ENCODE measurements at places on chromosomes 12 and 14. TPM values are rescaled to one million over a fixed set of nuclear protein-coding genes. Genes with fewer than 3 reads are reported as not detected.
A peak's percentile ranks its signal among the peaks of the same experiment; 100 is the strongest.

Gene FANCM
- polyA plus RNA-seq = 12.2 TPM

DNA sequence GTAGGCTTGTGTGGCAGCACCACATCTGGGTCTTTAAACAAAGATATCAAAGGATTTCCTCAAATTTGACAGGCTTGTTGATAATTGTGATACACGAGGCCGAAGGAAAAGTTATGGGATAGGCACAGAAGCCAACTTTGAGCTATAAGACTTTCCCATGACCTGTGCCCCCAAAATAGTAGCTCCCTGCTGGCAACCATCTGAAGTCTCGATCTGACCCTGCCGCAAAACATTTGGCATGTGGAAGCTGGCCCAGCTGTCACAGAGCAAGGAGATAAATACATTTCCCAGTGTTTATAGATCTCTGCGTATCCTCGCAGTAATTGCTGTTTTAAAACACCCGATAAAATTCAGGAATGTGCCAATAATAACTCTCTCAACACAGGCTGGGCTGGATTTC lies 26.4 kb upstream of the RGS6 start:
- DNase-seq = no peak

Gene FAR2
- polyA plus RNA-seq = 38.8 TPM

DNA sequence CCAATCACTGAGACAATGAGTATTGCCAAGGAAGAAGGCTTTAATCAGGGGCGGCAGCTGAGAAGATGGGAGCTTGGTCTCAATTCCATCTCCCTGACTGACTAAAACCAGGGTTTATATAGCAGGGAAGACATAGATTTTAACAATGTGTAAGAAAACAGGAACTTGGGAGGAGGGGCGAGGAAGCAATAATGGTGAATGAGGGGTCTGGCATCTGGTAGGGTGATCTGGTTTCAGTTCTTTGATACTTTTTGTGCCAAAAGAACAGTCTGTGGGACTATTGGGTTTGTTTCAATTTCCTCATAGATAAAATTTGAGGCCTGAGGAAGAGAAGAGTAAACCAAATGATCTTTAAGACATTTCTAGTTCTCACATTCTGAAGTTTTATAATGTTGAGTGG lies 49.2 kb downstream of the FUT8 start:
- no peak for DNase-seq

GRCh38 chr12:44584625-44585024 lies 291.5 kb downstream of the NELL2 start:
- no peak for DNase-seq

- DNase-seq = no peak
Measured at GRCh38 chr12:6231359-6232268, 31.4 kb downstream of the CD9 start.

DNA sequence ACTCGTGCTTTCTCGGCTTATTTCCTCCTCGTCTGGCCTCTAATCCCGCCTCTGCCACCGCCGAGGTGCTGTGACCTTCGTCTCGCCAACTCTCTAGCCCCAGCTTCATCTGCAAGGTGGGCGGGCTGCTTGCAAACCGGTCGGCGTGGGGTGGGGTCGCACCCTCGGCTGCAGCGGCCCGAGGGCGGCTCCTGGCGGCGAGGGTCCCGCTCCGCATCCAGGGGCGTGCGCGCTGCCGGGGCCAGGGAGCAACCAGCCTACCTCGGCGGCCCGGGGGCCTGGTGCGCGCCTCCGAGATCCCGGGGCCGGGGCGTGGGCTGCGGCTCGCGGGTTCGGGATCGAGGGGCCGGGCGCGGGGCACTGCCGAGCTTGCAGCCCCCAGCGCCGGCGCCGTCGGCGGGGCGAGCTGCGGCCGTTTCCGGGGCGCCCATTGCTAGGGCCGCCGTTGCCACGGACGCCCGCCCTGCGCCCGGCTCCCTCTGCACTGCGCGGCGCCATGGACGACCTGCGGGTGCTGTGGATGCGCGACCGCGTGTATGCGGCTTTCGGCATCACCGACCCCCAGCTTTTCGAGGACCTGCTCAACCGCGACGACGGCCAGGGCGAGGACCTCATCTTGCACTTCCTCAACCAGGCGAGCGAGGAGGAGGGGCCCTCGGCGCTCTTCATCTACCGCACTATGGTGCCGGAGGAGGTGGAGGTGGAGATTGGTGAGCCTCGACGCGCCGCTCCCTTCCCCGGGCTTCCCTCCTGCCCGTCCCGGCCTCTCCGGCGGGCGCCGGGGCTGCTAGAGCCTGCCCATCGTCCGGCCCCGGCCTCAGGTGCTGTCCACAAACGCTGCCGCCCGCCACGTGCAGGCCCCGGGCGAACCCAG lies at the start of gene DNAH10:
Gene DNAH10, plus strand, starts transcription at position 461 of the 874 bp plus-strand sequence. Its CDS starts 36 bp downstream, at position 497.
- peak; percentile 42 for DNase-seq

DNA sequence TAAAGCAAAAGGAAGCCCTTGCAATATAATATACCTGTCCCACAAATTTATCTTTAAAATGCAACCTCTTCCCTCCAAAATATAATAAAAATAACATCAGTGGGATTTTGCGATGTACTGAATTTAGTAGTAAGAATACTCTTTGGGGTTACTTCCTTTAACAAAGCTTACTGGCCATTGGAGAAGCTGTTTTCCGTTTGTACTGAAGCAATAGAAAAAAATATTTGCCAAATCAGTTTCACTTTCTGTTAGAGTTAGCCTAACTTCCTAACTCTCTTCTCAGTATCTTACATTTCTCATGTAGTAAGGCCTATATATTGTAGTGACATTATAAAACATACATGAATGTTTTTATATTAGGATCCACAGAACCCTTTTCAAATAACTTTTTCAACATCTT lies 3.7 kb downstream of the MAX start:
- no peak for DNase-seq

DNA sequence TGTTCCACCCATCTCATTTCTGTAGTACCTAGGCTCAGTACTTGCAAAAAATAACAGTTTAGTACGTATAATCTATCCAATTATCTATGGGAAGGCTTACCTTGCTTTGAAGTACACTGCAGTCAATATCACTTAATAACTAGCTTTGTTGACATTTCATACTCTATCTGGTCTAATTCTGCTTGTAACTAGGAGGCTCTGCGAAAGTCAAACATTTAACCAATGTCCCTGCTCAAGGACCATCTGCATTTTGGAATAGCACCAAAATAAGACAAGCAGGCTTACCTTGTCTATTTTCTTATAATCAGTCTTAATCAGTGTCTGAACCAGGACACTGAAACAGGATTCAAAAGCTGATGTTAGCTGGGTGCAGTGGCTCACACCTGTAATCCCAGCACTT lies 39.9 kb downstream of the SLC25A47 start:
- DNase-seq = no peak

DNA sequence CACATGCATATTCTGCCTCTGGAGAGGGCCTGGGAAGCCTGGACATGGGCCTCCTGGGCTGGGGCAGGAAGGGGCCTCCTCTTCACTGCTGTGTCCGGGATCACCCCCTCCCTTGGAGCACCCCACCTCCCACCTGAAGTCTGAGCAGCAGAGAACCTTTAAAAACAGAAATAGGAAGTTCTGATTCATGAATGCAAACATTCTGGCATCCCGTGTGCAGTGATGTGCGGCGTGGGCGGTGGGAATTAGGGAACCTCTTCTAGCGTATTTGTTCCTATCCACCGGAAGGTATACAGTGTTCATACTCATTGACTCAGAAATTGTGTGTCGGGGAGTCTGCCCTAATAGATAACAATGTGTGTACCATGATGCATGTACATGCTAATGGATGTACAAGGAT lies 46.2 kb downstream of the C14orf132 start:
- DNase-seq = no peak

DNA sequence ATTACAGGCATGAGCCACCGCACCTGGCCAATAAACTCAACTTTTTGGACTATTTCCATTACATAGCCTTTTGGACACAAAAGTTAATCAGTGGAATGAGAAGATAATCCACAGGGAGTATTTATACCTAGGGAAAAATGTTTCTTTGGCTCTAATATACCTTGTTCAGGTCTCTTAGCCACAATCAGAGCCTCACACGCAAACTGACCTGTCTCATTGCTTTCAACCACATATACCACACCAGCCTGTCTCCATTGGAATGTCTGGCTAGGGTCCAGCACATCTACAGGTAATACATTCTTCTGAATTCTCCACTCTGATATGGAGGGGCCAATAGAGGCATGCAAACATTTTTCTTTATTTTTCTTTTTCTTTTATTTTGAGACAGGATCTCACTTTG lies 3.8 kb upstream of the RBMS2 start:
- DNase-seq = no peak

GRCh38 chr12:108859923-108860291 lies 2.5 kb upstream of the SSH1 start:
- DNase-seq = no peak

- DNase-seq = no peak
Measured at GRCh38 chr12:104944252-104944651, 13.8 kb downstream of the SLC41A2 start.

DNA sequence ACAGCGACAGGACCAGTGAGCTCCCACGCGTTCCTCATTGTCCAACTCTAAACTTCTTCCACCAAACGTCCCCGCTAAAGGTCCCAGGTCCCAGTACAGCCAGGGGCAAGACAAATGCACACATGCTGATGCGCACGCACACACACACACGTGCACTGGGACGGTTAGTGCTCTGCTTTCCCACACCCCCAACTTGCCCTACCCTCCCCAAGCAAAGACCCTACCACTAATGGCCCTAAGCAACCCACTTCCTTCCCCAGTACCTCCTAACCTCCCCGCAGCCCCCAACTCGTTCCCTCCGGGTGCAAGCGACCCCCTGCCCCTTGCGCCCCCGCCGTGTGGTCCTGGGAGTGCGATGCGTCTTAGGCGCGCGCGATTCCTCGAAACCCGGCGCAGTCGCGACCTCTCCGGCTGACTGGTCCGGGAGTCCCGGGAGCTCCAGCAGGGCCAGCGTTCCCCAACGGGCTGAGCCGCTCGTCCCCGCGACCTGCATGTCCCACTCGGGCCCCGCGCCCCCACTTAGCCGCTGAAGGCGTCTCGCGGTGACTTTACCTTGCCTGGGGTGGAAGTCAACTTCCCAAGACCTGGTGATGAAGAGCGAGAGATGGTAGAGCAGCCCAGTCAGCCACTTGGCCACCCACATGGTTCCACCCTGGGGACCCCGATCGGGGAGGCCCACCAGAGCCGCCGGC lies 578 bp downstream of the ADAMTS20 start:
- peak; percentile 5 for DNase-seq

Gene VWF
- polyA plus RNA-seq = 7.3 TPM

GRCh38 chr12:27937768-27938167 lies 34.8 kb downstream of the PTHLH start:
- no peak for DNase-seq

DNA sequence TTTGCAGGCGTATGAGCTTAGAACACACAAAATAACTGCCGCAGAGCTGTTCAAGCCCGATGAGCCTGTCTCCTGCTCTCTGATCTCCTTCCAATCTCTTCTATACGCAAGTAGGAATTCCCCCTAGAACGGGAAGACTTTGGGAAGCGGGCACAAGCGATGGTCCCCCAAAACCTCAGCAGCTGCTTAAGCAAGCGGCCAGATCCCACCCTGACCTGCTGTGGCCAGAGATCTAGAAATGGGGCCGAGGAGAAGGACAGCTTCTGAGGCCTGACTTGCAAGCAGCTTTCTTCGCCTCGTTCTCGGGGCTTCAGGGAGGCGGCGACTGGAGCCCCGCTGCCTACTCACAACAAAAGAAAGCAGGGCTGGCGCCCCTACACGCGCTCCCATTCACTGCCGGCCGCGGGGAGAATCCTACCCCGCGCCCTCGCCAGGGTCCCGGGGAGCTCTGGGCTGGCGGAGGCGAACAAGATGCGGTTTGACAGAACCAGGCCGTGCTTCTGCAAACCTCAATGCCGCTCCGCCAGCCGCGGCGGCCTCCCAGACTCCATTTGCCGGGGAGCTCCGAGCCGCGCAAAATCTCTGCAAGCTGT lies 922 bp downstream of the TBX5 start:
- no peak for DNase-seq

Gene DAO
- polyA plus RNA-seq = 0.92 TPM

GRCh38 chr14:85118274-85118673 lies 411.7 kb upstream of the FLRT2 start:
- no peak for DNase-seq

Gene PMEL
- polyA plus RNA-seq = 3.1 TPM

Gene MMP17
- 0.81 TPM for polyA plus RNA-seq

Gene SERPINA6
- polyA plus RNA-seq = 7.1 TPM

GRCh38 chr12:103546959-103547358 lies 40.1 kb upstream of the STAB2 start:
- no peak for DNase-seq

GRCh38 chr12:117334051-117334450 lies 27.4 kb downstream of the NOS1 start:
- no peak for DNase-seq

DNA sequence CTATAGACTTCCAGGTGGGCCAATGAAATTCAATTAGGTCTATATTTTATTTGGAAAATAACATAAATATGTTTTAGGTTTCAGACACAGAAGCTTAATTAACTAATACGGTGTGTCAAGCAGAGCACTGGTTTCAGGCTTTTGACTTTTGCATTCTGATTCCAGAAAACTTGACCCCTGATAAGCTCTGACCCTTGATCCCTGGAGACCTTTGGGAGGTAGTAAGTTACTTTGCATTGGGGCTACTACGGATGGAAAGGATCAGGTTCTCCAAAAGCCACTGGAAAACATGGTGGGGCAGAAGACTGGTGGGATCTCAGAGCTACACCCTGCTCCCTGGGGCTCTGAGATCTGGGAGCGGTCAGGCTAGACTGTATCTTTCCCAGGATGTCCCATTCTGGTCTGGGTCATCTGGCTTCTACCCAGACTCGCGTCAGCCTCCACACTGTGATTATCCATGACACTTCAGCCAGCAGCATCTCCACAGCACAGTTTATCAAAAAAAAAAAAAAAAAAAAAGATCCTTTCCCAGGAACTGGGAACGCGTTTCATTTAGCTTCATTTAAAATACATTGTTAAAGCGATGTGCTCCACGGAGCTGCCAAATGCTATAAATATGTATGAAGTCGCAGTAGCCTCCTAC lies 17.8 kb upstream of the EMP1 start:
- DNase-seq = no peak

DNA sequence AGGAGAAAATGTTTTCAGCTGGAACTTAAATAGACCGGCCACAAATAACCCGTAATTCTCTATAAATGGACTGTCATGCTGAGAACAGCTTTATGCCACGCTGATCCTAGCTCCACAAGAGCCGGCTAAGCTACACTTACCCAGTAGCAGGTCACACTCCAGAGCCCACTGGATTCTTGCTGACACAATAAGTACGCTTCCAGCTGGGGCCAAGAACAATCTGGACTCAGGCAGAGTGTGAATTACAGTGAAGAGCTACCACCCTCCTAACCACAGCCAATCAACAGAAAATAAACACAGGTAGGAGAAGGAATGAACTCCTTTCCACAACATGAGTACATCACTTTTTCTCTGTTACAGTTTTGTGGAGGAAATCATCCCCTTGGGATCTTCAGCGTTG lies 531.3 kb downstream of the GALC start:
- DNase-seq = no peak

- DNase-seq = no peak
Measured at GRCh38 chr12:11638315-11638916, 11.1 kb upstream of the ETV6 start.

Gene CMA1
- polyA plus RNA-seq = 0.53 TPM

Gene NTS
- 10.4 TPM for polyA plus RNA-seq

GRCh38 chr12:65948320-65949008 lies 124.2 kb downstream of the HMGA2 start:
- no peak for DNase-seq

GRCh38 chr14:92573761-92574498 lies 60.3 kb downstream of the RIN3 start:
- no peak for DNase-seq

Data from renal cortex interstitium (tissue), 15 donors.